ENCODE measurements at places on chromosomes 6 and 20.
A peak's percentile ranks its signal among the peaks of the same experiment; 100 is the strongest.

GRCh38 chr20:34525709-34526416 lies 9.6 kb downstream of the DYNLRB1 start:
- no peak for DNase-seq

- DNase-seq: no peak
Measured at GRCh38 chr6:79838851-79839250, 108.5 kb downstream of the ELOVL4 start.

DNA sequence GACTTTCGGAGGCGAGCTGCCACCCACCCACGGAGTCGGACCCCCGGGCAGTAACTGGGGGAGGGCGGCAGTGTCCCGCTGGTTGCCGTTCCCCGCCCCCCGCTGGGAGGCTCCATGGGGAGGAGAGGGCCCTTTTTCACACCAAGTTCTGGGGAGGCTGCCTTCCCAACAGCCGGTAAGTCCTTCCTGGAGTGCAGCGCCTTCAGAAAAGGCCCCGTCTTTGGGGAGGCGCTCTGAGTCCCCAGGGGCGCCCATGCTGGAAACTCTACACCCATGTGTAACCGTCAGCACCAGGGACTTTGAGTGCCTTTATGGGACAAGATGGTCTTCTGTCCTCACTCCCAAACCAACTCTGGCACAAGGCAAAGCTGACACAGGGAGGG lies 430 bp upstream of the SOX18 start:
- no peak for DNase-seq

DNA sequence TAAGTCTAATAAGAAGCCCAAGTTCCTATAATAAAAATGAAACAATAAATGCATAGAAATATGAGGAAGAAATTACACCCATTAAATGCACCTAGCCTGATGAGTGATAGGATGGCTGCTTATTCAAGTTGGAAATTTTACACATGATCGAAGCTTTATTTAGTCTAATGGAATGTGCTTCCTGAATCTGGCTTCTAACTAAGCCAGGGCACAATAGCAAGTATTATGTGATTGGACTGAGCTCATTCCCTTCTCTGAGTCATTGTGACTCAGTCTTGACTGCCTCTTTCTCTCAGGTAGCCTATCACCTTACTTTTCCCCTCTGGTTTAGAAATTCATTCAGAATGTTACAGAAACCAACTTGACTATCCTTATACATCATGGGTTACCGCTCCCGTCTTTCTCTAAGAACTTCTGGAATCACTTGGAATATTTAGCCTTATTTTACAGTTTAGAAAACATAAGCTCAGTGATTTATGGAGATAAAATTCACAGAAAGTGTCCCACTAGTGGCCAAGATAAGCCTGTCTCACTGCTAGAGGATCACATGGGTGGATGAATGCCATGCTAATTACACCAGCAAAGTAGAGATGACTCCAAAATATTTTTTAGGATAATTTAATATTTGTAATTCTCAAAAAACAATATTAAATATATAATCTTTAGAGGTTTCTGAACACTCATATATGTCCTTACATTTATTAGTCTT lies 505.3 kb upstream of the JAG1 start:
- DNase-seq: no peak

GRCh38 chr6:151451417-151451949 lies 443 bp downstream of the RMND1 start:
- DNase-seq: no peak

DNA sequence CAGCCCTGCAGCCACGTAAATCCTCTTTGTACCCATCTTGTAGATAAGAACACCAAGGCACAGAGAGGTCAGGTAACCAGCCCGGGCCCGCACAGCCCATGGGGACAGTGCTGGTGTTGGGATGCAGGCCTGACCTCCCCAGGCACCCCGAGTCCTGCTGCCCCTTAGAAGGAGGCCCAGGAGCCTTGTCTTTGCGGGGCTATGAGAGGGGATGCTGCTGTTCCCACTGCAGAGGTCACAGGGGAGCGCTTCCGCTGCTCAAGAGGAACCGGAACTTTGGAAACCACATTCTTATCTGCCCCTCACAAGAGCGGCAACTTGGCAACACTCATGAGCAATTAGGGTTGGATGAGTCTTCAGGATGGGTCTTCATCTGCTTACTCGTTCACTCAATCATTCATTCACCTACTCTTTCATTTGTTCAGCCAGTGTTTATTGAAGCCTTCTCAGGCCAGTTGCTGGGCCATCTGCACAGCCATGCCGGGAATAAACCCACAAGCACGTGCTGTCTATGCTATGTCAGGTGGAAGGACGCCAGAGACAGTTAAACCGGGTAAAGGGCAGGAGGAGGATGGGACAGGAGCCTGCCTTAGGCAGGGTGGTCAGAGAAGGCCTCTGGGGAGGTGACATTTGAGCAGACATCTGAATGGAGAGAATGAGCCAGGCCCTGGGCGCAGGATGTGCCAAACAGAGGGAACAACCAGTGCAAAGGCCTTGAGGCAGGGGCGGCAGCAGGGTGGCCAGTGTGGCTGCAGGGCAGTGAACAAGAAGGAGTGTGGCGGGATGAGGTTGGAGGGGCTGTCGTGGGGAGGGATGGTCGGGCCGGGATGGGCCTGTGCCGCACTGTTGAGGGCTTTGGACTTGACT lies 60.8 kb downstream of the RBM38 start:
- peak; percentile 60 for DNase-seq

DNA sequence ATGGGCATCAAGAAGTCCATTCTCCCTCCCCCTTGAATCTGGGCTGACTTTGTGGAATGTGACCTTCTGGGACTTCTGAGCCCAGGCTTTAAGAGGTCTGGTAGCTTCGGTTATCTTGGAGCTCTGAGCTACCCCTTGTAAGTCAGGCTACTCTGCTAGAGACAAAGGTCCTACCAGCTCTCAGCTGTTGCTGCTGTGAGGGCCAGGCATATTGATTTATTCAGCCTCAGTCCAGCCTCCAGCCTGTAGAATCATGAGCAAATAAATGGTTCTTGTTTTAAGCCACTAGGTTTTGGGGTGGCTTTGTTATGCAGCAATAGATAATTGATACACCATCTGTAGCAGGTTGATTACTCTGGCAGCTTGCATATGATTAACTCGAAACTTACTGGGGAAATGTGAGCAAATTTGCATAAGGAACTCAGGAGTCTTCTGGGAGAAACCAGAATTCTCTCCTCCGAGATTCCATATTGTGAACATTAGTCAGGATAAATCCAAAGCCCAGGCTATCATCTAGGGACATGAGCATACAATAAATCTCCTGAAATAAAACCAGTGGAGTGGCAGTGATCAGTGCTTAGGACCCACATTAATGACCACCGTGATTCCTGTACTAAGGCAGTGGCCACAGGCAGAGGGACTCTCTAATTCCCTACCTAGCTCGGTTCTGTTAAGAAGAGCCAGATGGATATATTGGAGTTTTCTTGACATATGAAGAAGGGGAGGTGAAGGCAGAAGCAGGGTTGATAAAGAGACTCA lies 336.1 kb downstream of the CDC5L start:
- no peak for DNase-seq

GRCh38 chr6:46888578-46888977 lies 33.2 kb downstream of the ADGRF5 start:
- DNase-seq: no peak

DNA sequence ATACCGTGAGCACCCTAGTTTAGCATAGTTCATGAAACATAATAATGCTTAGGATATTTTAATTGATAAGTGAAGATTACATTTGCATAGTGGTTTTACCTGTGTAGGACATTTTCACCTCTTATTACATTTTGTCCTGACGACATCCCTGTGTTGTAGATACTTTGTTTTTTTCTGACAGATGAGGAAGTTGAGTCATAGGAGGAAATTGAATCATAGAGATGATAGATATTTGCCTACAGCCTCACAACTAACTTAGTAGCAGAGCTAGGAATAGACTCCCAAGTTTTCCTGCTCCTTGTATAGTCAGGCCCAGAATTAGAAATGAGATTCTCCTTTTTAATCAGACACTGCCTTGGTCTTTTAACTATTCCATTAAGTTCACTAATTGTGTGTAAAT lies 100.5 kb upstream of the SUPT3H start:
- DNase-seq: no peak

DNA sequence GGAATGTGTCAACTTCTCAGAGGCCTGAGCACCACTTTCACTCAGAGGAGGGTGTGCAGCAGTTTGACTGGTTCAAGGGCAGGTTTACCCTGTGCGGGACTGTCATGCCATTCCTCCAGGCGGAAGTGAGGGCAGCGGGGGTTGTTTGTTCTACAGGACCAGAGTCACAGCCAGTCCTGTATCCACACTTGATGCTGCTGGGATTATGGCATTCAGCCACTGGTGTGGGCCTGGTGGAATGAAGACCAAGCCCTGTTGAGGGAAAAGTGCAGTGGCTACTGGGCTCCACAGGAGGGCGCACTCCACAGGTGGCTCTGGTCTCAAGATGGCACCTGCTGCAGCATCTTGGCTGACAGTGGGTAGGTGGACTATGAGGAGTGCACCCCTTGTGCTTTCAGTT lies 14.8 kb downstream of the SEMG2 start:
- no peak for DNase-seq

DNA sequence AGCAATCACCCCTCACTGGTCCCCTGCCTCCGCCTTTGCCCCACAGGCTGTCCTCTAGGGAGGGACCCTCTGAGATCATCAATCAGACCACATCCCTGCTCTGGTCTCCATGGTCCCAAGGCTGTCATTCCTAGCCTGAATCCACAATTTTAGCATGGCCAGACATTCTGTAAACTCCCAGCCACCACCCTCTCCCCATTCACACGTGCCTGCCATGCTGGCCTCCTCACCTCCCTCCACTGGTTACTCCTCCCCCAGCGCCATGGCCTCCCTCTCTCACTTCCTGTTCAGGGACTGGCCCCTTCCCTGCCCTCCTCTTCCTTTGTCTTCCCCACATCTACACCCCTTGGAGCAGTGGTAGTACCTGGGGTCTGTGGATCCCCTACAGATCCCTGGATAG lies 150.7 kb upstream of the MLN start:
- no peak for DNase-seq

DNA sequence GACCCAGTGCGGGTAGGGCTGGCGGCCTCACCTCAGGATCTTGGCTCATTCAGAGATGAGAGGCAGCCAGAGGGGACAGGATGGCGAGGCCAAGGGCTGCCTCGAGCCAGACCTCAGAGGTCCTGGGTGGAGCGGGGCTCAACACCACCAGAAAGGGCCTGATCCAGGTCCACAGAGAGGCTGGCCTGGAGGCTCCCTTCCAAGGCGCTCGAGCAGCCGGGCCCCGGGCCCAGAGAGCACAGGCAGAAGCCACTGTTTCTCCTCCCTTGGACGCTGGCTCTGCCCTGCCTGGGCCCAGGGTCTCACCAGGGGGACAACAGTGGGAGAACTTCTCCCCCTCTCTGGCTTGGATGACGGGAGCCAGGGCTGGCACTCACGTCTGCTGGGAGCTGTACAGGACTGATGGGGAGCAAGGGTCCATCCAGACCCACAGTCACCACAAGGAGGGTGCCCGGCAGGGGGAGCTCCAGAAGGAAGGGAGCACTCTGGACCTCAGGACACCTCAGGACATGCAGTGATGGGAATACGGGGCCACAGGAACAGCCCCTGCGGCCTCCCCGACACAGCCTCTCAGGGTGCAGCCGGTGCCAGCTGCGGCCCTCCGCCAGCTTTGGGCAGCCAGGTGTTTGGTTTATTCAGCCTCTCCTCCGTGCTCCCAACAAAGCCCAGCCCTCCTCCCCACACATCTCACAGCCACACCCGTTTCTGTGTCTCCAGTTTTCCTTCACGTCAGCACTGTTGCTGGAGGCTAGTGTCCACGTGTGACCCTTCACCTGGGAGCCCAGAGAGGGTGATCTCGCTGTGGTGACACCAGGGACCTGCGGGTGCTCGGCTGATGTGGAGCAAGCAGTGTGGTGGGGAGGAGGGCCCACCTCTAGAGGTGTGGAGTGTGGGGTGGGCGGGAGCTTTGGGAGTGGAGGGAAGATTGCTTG lies 8.7 kb downstream of the RPS21 start:
- DNase-seq: no peak

- no peak for DNase-seq
Measured at GRCh38 chr20:24778585-24779031, 170.5 kb upstream of the CST7 start.

GRCh38 chr6:3317741-3318211 lies 59.0 kb downstream of the PSMG4 start:
- no peak for DNase-seq

- DNase-seq: no peak
Measured at GRCh38 chr6:27669295-27669623, 196.4 kb upstream of the ZNF184 start.

DNA sequence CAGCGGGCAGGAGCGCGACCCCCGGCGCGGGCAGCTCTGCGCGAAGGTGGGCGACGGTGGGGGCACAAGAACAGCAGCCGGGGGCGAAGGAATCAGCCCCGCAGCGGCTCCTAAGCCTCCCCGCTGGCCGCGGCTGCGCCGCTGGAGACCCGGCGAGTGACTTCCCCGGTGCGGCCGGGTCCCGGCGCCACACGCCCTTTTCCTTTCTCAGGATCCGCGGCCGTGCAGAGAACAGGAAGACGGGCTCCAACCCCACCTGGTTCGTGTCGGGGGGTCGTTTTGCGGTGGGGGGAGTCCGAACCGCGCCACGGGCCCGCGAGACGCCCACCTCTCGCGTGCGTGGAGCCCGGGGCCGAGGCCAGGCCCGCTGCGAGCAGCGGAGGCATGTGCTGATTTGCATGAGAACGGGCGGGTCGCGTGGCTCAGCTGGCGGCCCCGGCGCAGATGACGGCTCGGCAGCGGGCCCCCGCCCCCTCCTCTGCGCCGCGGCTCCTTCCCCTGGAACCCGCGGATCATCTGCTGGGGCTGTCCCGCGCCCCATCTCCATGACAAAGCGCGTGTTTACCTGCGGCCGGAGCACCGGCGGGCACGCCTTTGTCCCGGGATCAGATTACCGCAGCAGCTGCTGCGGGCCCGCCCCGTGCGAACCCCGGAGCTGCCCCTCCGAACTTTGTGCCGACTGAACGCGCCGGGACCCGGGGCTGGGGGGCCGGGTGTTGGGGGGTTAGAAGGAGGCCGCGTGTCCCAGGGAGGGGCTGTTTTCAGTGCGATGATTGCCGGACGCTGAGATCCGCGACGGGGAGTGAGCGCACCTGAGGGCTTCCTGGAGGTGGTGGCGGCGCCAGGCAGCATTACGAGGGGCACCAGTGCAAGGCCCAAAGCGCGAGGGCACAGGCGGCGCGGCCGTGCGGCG lies 4.9 kb upstream of the DLL1 start:
- peak; percentile 72 for DNase-seq

GRCh38 chr6:12060780-12061609 lies 48.9 kb downstream of the HIVEP1 start:
- DNase-seq: peak; percentile 64

DNA sequence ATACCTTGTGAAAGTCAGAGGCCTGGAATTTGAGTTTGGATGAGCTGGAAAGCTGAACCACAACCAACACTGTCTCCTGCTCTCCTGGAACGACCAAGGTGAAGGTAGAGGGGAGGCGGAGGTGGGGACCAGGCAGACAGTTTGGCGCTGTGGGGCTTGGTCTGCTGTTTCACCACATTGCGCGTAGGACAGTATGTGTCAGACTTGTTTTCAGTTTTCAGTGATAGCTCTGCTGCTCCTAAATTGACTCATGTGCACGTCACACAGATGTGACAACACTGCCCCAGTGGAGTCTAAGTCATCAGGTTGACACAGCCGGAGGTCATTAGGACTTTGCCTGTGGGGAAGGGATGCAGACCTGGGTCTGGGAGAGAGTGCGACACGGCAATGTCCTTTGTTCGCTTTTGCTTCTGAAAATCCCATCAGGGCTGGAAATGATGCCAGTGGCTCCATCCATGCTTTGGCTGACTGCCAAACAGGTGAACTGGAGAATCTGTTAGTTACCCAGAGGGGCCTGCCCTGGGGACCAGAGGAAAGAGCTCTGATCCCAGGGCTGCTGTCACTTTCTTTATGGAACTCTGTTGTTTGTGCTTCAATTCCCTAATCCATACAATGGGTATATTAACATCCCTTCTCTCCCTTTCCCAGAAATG lies 255.5 kb downstream of the CDC5L start:
- DNase-seq: no peak

- no peak for DNase-seq
Measured at GRCh38 chr6:129513471-129513870, 196.5 kb downstream of the ARHGAP18 start.

Measured in GM13976 (cell line).